ENCODE measurements at places on chromosomes 3 and 15. TPM values are rescaled to one million over a fixed set of nuclear protein-coding genes. Genes with fewer than 3 reads are reported as not detected.

Gene SMAD6
- 0.97 TPM for total RNA-seq

Gene GOLGA6L7
- total RNA-seq = not detected

Gene LSAMP
- not detected for total RNA-seq

Gene SPATA12
- total RNA-seq = not detected

Gene ZBTB38
- total RNA-seq = 27.8 TPM

Gene PSTPIP1
- 208 TPM for total RNA-seq

Gene PTH1R
- not detected for total RNA-seq

Gene ADGRG7
- 26.5 TPM for total RNA-seq

Gene AHSG
- total RNA-seq = not detected

Gene KBTBD13
- not detected for total RNA-seq

Gene CHRFAM7A
- total RNA-seq = 2.3 TPM

Gene VEPH1
- not detected for total RNA-seq

Gene STOML1
- total RNA-seq = 10.8 TPM

Gene TRAT1
- total RNA-seq = 58.4 TPM

Gene RETNLB
- total RNA-seq = not detected

Gene CLRN1
- not detected for total RNA-seq

Gene TLR9
- total RNA-seq = 0.52 TPM

Gene UNC13C
- total RNA-seq = not detected

Gene BOC
- not detected for total RNA-seq

Gene PAQR9
- not detected for total RNA-seq

Gene CCK
- total RNA-seq = not detected

Gene TMEM207
- total RNA-seq = not detected

Gene TMC3
- total RNA-seq = not detected

Gene FHIT
- total RNA-seq = 4.8 TPM

Gene MEIS2
- total RNA-seq = not detected

Gene PLA2G4B
- total RNA-seq = 8.9 TPM

Gene CCR4
- 2.9 TPM for total RNA-seq

Gene DLEC1
- total RNA-seq = 0.26 TPM

Gene ENTPD3
- not detected for total RNA-seq

Gene ANKRD63
- total RNA-seq = not detected

Gene SLC41A3
- total RNA-seq = 22.0 TPM

Gene CGNL1
- total RNA-seq = not detected

Gene EPHA3
- not detected for total RNA-seq

Gene SUMF1
- total RNA-seq = 8.7 TPM

Gene ITIH1
- not detected for total RNA-seq

Gene TERC
- 6.9 TPM for total RNA-seq

Gene ZNF770
- total RNA-seq = 35.1 TPM

Gene ACOX2
- total RNA-seq = not detected

Gene GOLGA8T
- 1.3 TPM for total RNA-seq

Gene KBTBD8
- 10.8 TPM for total RNA-seq

Gene UPK1B
- total RNA-seq = not detected

Gene DNAJA4
- 29.7 TPM for total RNA-seq

Gene TGM5
- total RNA-seq = 0.37 TPM

Gene C3orf70
- total RNA-seq = 0.13 TPM

Gene THUMPD3
- total RNA-seq = 45.8 TPM
